Heart left ventricle (tissue), 16 donors: ENCODE measurements at places on chromosomes 2 and 18. TPM values are rescaled to one million over a fixed set of nuclear protein-coding genes. Genes with fewer than 3 reads are reported as not detected.

SLC40A1 gene
- total RNA-seq: 40.5 TPM

LCT gene
- total RNA-seq: not detected

CCDC138 gene
- 1.6 TPM for total RNA-seq

SERPINB7 gene
- total RNA-seq: not detected

PDE1A gene
- 12.9 TPM for total RNA-seq

RPRD1A gene
- 38.5 TPM for total RNA-seq

CFAP221 gene
- total RNA-seq: 2.2 TPM

ABCG5 gene
- total RNA-seq: not detected

ATL2 gene
- 29.3 TPM for total RNA-seq

GRCh38 chr2:64140665-64141200 lies 3.5 kb downstream of the PELI1 start:
- H3K27ac ChIP-seq: peak overlapping the region; percentile 18
- H3K27me3 ChIP-seq: no peaks in the 10 kb centered on the region
- H3K36me3 ChIP-seq: no peaks in the 10 kb centered on the region
- H3K4me3 ChIP-seq: no peak overlapping the region
- DNase-seq: no peak

- no peaks in the 10 kb centered on the region for H3K27me3 ChIP-seq
- no peak overlapping the region for H3K4me3 ChIP-seq
- H3K4me1 ChIP-seq: no peaks in the 10 kb centered on the region
These were observed 95.8 kb downstream of the TGOLN2 start for GRCh38 chr2:85231952-85232351.

DNA sequence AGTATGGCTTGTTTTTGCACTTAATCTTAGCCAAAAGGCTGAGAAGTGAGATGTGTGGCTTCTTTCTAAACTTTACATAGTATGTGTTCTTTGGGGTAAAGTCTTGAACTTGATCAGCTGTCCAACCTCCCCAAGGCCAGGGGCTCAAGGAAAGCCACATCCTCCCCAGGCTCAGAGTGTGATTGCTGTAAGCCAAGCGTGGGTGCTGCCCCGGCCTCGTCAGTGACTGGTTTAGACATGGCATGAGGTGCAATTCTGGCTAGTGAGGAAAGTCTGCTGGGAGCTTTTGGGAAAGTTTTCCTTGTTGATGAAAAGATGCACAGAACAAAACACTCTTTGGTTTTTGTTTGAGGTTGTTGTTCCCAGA lies 40.2 kb downstream of the TMEM177 start:
- H3K4me1 ChIP-seq: no peaks in the 10 kb centered on the region
- no peak for DNase-seq

GRCh38 chr2:62800618-62801017 lies 95.1 kb downstream of the EHBP1 start:
- no peaks in the 10 kb centered on the region for H3K27me3 ChIP-seq
- H3K4me1 ChIP-seq: peaks cover 11% of the 10 kb centered on the region
- H3K36me3 ChIP-seq: no peaks in the 10 kb centered on the region
- no peak overlapping the region for H3K27ac ChIP-seq
- no peak overlapping the region for H3K4me3 ChIP-seq

DNA sequence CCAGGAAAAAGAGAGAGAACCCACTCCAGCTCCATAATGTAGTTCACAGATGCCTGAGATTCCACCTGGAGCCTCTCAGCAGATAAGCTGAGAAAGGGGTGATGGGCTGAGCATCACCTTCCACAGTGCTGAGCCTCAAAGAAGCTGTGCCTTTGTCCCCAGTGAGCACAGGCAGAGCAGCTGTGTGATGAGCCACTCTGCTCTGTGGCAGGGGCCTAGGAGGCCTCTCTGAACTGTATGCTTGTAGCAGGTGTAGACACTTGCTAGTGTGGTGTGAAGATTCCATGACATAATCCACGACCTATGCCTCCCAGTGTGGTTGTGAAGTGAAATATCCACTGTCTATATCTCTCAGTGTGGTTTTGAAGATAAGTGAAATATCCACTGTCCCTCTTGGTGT lies 70.4 kb upstream of the MGAT4A start:
- no peaks in the 10 kb centered on the region for H3K27me3 ChIP-seq
- H3K4me1 ChIP-seq: peaks cover 16% of the 10 kb centered on the region
- peaks cover under 1% of the 10 kb centered on the region for H3K36me3 ChIP-seq
- no peak overlapping the region for H3K4me3 ChIP-seq

GRCh38 chr2:5995832-5996231 lies 303.6 kb downstream of the SOX11 start:
- H3K36me3 ChIP-seq: no peaks in the 10 kb centered on the region
- H3K4me1 ChIP-seq: no peaks in the 10 kb centered on the region
- H3K27ac ChIP-seq: no peak overlapping the region

DNA sequence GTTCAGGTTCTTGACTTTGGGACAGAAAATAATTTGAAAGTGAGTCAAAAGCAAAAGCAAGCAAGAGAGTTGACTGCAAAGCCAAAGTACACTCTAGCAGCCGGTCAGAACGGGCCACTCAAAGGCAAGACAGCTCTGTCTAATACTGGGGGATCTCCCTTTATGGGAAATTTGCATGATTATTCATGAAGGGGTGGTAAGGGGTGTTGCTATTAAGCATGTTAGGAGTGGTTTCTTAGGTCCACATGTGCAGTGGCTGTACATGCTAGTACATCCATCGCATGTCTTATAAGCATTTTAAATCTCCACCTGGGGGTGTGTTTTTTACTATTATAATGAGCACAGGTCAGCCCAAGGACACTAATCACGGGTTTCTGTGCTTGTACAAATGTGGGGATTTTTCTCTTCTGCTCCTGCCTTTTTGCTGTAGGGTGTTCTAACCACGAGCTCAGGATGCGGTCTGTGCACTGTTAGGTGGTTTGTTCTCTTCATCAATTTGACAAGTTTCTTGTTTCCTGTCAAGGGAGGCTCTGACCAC lies 60.2 kb upstream of the SPP2 start:
- H3K4me1 ChIP-seq: no peaks in the 10 kb centered on the region
- no peak overlapping the region for H3K4me3 ChIP-seq
- no peak for DNase-seq
- no peaks in the 10 kb centered on the region for H3K36me3 ChIP-seq

- H3K4me1 ChIP-seq: no peaks in the 10 kb centered on the region
- no peak for DNase-seq
- no peaks in the 10 kb centered on the region for H3K36me3 ChIP-seq
These were observed 159.6 kb downstream of the RND3 start for GRCh38 chr2:150327564-150328489.

DNA sequence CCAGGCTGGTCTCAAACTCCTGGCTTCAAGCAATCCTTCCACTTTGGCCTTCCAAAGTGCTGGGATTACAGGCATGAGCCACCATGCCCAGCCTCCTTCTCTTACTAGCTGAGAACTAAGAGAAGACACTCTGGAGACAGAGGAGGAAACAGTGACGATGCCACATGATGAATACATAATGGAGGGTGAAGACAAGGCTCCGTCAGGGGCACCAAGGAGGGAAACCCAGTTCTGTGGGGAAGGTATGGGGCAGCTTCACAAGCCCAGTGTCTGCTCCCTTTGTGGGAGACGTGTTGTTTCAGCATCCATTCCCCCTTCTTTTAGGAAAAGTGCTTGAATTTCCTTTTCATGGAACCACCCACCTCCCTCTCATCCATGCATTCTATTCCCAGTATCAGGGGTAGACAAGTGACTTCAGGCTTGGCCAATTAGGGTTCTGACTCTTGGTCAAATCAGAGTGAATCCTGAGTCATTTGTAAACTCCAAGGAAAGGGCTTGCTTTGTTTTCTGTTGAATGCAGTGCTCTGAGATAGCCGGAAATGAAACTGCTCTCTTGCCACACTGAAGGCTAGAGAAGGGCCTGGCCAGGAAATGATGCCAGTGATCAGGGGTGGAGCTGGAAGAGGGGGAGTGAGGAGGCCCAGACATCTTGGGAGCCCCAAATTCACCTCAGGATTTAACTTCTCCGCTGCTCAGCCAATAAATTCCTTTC lies 23.7 kb downstream of the TMEM127 start:
- DNase-seq: peak; percentile 55
- no peaks in the 10 kb centered on the region for H3K36me3 ChIP-seq
- H3K4me3 ChIP-seq: peak overlapping the region; percentile 28
- no peaks in the 10 kb centered on the region for H3K27me3 ChIP-seq
- peaks cover 20% of the 10 kb centered on the region for H3K4me1 ChIP-seq
- H3K27ac ChIP-seq: peak overlapping the region; percentile 55

- no peaks in the 10 kb centered on the region for H3K27me3 ChIP-seq
- no peaks in the 10 kb centered on the region for H3K4me1 ChIP-seq
- H3K4me3 ChIP-seq: no peak overlapping the region
- H3K27ac ChIP-seq: no peak overlapping the region
- no peaks in the 10 kb centered on the region for H3K36me3 ChIP-seq
These were observed 67.9 kb upstream of the RAPGEF4 start for GRCh38 chr2:172667581-172668325.

- no peak overlapping the region for H3K27ac ChIP-seq
- no peaks in the 10 kb centered on the region for H3K36me3 ChIP-seq
- no peaks in the 10 kb centered on the region for H3K27me3 ChIP-seq
- H3K4me3 ChIP-seq: no peak overlapping the region
These were observed 34.6 kb downstream of the SETBP1 start for GRCh38 chr18:44715245-44715644.

DNA sequence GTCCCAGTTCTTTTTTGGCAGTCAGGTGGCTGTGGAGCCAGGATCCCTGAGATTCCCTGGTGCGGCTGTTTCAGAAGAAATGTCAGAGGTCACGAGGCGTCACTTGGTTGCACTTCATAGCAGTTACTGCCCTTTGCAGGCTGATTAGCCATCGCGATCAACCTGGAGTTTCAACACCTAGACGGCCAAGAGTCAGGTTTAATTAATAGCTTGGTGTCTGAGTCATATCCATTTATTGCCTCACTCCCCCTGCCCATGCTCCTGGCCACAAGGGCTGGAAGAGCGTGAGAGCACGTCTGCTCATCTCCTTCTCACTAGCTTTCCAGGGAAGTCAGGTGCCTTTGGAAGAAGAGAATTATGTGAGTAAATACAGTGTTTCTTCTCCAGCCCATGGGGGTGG lies 552.3 kb downstream of the TSN start:
- H3K36me3 ChIP-seq: no peaks in the 10 kb centered on the region
- no peaks in the 10 kb centered on the region for H3K4me1 ChIP-seq
- no peaks in the 10 kb centered on the region for H3K27me3 ChIP-seq
- H3K27ac ChIP-seq: no peak overlapping the region

DNA sequence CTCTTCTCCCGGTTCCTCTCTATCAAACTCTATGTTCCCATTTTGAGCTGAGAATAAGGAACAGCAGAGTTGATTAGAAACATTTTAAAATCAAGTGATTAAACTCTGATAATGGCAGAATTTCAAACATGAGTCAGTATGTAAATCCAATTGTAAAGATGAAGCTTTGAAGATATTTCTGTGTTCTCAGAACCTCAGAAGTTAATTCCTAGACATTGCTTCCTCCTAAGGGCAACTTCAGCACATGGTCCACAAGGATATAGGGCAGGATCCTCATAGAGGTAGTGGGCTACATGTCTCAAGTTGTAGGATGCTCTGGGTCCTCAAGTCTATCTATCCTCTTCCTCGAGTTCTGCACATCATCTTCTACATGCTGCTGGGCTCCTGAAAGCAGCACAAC lies 46.3 kb downstream of the QPCT start:
- DNase-seq: no peak
- H3K36me3 ChIP-seq: no peaks in the 10 kb centered on the region
- no peaks in the 10 kb centered on the region for H3K27me3 ChIP-seq
- no peak overlapping the region for H3K4me3 ChIP-seq
- no peak overlapping the region for H3K27ac ChIP-seq
- no peaks in the 10 kb centered on the region for H3K4me1 ChIP-seq

DNA sequence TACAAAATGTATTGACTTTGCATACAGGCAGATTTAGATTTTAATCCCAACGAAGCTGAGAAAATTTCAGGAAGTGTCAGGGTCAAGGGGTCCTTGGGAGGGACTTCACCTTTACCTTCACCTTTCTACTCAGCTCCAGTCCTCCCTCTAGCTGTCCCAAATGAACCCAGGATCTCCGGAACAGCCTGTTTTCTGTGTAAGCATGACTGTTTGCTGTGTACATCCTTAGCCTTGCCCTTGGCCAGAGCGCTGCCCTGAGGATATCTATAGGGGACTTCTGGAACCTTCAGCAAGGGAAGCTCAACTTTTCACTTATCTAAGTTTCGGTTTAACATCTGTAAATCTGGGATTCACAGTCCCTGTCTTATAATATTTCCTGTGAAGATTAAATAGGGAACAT lies 246.8 kb upstream of the ST6GAL2 start:
- no peaks in the 10 kb centered on the region for H3K27me3 ChIP-seq
- H3K4me3 ChIP-seq: no peak overlapping the region
- DNase-seq: no peak

DNA sequence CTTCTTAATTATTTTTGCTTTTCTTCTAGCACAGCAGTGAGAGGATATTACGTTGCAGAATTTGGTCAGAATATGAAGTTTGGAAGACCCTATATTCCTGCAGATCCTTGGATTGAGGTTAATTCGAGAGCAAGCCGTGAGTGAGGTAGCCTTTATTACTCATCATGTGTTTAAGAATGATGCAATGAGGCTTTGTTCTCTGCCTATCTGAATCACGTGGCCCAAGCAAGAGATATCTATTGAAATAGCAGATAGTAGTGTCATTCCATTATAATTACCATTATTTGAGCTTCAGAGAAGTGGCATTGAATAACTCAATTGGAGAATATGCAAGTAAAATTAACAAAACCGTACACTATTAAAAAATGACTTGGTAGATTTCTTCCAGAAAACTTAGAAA lies 641.1 kb downstream of the TMEM182 start:
- DNase-seq: no peak
- no peak overlapping the region for H3K4me3 ChIP-seq
- H3K27me3 ChIP-seq: no peaks in the 10 kb centered on the region
- H3K27ac ChIP-seq: no peak overlapping the region

DNA sequence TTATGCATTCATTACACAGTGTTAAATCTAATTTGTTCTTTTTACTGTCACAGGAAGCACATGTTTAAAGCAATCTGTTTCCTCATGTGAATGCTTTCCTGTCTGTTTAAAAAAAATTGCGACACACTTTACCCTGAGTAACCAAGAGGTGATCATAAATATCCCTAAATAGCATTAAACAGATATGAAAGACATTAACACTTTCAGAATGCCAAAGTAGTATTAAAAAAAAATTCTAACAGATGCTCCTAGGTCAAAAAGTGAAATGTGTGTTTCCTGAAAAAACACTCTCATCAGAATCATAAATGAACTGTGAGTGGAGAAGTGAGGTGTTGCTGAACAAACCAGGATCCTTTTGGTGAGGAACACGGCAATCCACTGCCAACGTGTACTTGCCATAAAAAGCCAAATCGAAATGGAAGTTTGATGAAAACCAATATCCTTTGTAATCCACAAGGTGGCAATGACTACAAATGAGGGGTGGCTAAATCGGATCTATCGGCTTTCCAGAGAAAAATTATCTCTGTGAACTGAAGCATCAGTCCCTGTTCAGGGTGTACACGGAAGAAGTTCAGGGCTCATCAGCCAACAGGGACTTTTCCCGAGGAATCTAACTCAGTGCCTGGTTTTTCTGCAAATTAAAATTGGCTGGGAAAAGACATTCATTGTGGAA lies 248.9 kb downstream of the TCF4 start:
- no peak overlapping the region for H3K4me3 ChIP-seq
- H3K4me1 ChIP-seq: peaks cover 4% of the 10 kb centered on the region
- DNase-seq: no peak
- H3K27ac ChIP-seq: peak overlapping the region; percentile 86

GRCh38 chr18:5914951-5915350 lies 19.6 kb upstream of the TMEM200C start:
- H3K36me3 ChIP-seq: no peaks in the 10 kb centered on the region
- no peak for DNase-seq
- no peak overlapping the region for H3K4me3 ChIP-seq
- H3K27ac ChIP-seq: no peak overlapping the region
- no peaks in the 10 kb centered on the region for H3K27me3 ChIP-seq
